A549 treated with GW870086 at 1 μM for 4 hours (cell line): ENCODE measurements at places on chromosomes 1 and 21. TPM values are rescaled to one million over a fixed set of nuclear protein-coding genes. Genes with fewer than 3 reads are reported as not detected.

Gene LRRC71
- 0.11 to 0.22 TPM (median 0.19 TPM) in 3 of 5 replicates, not detected in the others for total RNA-seq

Gene SRSF11
- 55.0 to 81.6 TPM (median 70.7 TPM) in 5 replicates for total RNA-seq

Gene C4BPB
- 1.1 to 2.2 TPM (median 1.7 TPM) in 5 replicates for total RNA-seq

Gene SMPDL3B
- 1.3 to 2.3 TPM (median 1.5 TPM) in 5 replicates for total RNA-seq

Gene HCRTR1
- total RNA-seq = not detected in 5 replicates

Gene KCNT2
- 0.06 to 0.07 TPM (median 0.07 TPM) in 4 of 5 replicates, not detected in the other for total RNA-seq

Gene MFAP2
- 0.41 to 0.92 TPM (median 0.60 TPM) in 5 replicates for total RNA-seq

Gene DMRTA2
- 0.06 to 0.21 TPM (median 0.16 TPM) in 5 replicates for total RNA-seq
